ENCODE measurements at places on chromosomes 5 and 9.

- peak; percentile 18 for DNase-seq
Measured at GRCh38 chr5:4700069-4700468, 440.1 kb upstream of the ADAMTS16 start.

DNA sequence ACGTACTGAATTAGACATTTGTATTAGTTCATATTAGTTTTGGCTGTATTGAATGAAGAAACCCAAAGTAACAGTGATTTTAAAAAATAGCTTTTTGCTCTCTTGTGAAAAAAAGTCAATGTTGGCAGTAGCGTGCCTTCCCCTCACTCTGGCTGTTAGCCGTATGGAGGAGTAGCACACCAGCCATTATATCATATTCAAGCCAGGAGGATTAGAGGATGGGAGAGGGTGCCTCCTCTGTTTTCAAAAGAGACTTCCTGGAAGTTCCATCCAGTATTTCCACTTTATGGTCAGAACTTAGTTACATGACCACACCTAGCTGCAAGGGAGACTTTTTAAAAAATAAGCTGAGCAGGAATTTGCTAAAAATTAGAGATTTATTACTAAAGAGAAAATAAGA is 41.2 kb downstream of the GPR21 start:
- no peak for DNase-seq

GRCh38 chr5:58268268-58268667 is 191.6 kb downstream of the PLK2 start:
- DNase-seq, result no peak

GRCh38 chr9:97632248-97632984 is 752 bp downstream of the TSTD2 start:
- peak; percentile 68 for DNase-seq

DNA sequence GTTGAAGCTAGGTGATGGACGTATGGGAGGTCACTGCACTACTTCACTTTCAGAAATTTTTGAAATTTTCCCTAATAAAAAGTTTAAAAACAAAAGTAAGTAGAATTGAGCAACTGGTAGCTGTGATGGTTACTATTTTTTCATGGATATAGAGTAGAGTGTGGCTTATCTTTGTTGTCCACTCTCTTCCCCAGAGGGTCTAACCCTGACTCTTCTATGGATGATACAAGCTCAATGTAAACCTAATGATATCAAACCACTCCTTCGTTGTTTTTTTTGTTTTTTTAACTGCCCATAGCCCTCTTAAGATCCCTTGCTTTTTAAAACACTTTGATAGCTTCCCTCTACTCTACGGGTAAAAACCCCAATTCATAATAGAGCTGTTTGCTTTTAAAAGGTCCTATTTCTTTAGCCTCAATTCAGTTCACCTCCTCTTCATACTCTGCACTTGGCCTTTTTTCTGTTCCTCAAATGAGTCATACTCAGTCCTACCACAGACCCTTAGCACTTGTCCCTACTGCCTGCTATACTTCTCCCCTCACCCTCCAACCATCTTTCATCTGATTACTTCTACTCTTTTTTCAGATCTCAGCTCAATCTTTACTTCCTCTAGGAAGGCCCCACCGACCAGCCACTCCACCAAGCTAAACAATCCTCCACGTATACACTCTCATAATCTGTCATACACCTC is 2.6 kb downstream of the HDAC3 start:
- no peak for DNase-seq

DNA sequence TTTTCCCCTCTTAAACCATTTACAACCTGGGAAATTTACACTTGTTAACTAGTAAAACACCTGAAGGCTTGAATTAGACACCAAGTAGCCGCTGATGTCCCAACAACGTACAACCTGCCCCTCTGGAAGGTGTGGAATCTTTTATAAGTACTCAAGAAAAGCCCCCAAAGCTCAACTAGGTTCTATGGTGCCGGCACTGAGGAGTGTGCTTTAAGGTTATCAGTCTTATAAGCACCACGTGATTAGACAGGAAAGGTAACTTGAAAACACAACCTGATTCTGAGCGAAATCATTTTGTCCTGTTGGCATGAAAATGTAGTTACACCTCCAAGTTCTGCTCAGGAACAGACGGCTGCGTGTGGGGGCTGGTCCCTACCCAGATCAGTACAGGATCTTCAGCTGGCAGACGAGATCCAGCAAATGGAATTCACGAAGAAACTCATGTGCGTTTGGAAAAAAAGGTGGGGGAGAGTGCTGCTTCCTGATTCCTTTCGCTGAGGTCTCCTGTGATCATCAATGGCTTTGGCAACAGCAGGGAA is 195.5 kb downstream of the MEF2C start:
- no peak for DNase-seq

Data from brain microvascular endothelial cell (primary cell).